Activated CD4-positive, alpha-beta T cell treated with anti-CD3 and anti-CD28 coated beads for 36 hours (primary cell): ENCODE measurements at places on chromosomes 5 and 9.

DNA sequence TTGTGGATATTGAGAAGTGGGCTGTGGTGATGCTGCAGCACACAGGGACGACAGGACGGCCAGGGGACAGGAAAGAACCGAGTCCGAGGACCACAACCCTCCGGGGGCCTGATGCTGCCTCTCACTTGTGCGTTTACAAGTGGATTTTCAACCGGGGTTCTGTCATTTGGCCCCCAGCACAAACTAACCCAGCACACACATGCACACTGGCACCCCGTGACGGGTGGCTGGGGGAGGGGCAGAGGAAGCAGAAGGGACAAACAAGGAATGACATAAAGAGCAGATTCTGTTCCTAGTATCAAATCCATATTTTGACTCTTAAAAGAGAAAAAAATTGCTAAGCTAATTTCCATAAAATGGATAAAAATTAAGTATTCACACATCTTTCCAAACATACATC, 18.3 kb upstream of the ZFYVE16 start:
- H3K4me3 ChIP-seq = no peak overlapping the region
- H3K27me3 ChIP-seq = peaks cover 24% of the 10 kb centered on the region
- no peaks in the 10 kb centered on the region for H3K36me3 ChIP-seq
- H3K27ac ChIP-seq = no peak overlapping the region
- peaks cover 6% of the 10 kb centered on the region for H3K4me1 ChIP-seq
- DNase-seq = no peak

- no peak overlapping the region for H3K4me3 ChIP-seq
- H3K36me3 ChIP-seq = no peaks in the 10 kb centered on the region
- peaks cover 3% of the 10 kb centered on the region for H3K4me1 ChIP-seq
- H3K27me3 ChIP-seq = peaks cover 13% of the 10 kb centered on the region
Observed at GRCh38 chr5:83498585-83498984, 27.0 kb downstream of the VCAN start.

- no peaks in the 10 kb centered on the region for H3K4me1 ChIP-seq
- H3K36me3 ChIP-seq = no peaks in the 10 kb centered on the region
- H3K27me3 ChIP-seq = peaks cover 17% of the 10 kb centered on the region
- H3K27ac ChIP-seq = no peak overlapping the region
Observed at GRCh38 chr5:90365328-90365727, 44.2 kb downstream of the CETN3 start.

DNA sequence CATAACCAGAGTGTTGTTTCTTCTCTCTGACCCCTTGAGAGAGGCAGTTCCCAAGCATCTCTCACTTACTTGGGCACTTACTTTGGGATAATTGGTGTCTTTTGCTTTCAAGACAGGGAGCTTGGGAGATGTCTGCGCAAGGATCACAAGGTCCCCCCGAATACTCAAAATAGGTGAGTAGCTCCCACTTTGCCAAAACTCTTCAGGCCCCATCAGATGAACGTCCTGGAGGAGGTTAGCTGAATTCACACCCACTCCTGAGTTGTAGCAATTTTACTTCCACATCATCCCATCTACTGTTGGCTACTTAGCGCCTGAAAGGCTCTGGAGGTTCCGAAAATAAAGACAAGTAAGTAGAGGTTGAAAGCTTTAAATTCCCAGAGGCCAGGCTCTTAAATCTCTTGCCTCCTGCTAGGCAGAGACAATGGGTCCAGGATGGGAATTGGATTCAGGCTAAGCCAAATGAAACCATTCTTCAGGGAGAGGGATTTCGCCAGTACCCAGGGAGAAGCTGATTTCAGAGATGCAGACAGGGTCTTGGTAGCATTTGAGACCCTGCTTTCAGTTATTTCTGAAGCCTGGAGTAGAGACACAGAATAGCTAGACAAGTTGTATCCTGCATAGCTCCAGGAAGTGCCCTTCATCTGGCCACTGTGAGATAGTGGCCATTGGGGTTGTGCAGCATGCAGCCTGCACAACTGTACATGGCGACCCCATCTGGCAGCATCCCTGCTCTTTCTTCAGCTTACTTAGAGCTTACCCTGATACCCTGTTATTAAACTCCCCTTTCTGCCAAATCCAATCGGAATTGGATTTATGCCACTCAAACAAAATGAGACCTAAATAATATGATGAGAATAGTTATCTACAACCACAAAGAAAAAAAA, 60.1 kb downstream of the BOD1 start:
- H3K36me3 ChIP-seq = peaks cover 3% of the 10 kb centered on the region
- no peaks in the 10 kb centered on the region for H3K4me1 ChIP-seq
- H3K27ac ChIP-seq = no peak overlapping the region
- H3K27me3 ChIP-seq = peaks cover 7% of the 10 kb centered on the region
- DNase-seq = no peak

DNA sequence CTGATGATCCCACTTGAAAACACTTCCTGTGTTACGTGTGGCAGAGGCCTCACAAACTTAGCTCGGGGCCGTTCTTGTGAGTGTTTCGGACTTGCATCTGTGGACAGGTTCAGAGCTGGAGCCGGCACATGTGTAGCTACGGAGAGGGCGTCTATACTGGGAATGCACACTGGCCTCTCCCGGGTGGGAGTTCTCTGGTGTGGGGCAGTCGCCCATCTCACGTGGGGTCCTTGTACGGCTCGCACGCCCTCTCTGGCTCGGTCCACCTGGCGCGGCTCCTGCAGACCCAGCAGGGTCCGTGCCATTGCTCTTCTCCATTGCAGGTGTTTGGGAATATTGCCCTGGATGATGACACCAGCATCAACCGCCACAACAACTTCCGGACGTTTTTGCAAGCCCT, 197.9 kb downstream of the CACNA1B start:
- H3K4me1 ChIP-seq = no peaks in the 10 kb centered on the region
- peaks cover 17% of the 10 kb centered on the region for H3K27me3 ChIP-seq
- H3K27ac ChIP-seq = no peak overlapping the region
- no peaks in the 10 kb centered on the region for H3K36me3 ChIP-seq
- no peak overlapping the region for H3K4me3 ChIP-seq

- no peak overlapping the region for H3K27ac ChIP-seq
- H3K4me3 ChIP-seq = no peak overlapping the region
- peaks cover 11% of the 10 kb centered on the region for H3K27me3 ChIP-seq
- H3K36me3 ChIP-seq = no peaks in the 10 kb centered on the region
- H3K4me1 ChIP-seq = peaks cover 1% of the 10 kb centered on the region
Observed at GRCh38 chr5:16744164-16744880, 127.5 kb upstream of the RETREG1 start.

- DNase-seq = no peak
- no peak overlapping the region for H3K4me3 ChIP-seq
- no peak overlapping the region for H3K27ac ChIP-seq
- no peaks in the 10 kb centered on the region for H3K36me3 ChIP-seq
- H3K4me1 ChIP-seq = no peaks in the 10 kb centered on the region
- peaks cover 7% of the 10 kb centered on the region for H3K27me3 ChIP-seq
Observed at GRCh38 chr5:145867806-145868205, 5.0 kb downstream of the GRXCR2 start.

DNA sequence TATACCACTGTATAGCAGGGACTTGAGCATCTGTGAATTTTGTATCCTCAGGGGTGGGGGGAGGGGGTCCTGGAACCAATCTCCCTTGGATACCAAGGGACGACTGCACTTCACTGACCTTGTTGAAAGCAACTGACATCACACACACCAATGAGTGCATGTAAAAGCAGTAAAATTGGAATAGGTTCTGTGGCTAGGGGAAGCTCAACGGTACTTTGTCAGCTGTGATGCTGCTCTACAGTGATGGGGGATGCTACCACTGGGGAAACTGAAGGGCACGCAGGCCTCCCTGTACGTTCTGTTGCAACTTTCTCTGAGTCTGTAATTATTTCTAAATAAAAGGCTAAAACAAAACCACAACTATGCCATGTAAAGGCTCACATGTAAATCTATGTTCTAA, 47.0 kb upstream of the RETREG1 start:
- no peak for DNase-seq
- no peak overlapping the region for H3K27ac ChIP-seq
- no peaks in the 10 kb centered on the region for H3K27me3 ChIP-seq
- H3K4me1 ChIP-seq = peaks cover 3% of the 10 kb centered on the region
- H3K36me3 ChIP-seq = no peaks in the 10 kb centered on the region
- no peak overlapping the region for H3K4me3 ChIP-seq

GRCh38 chr5:171954721-171955120, 51.7 kb downstream of the FBXW11 start:
- H3K36me3 ChIP-seq = peaks cover 4% of the 10 kb centered on the region
- no peak for DNase-seq
- no peak overlapping the region for H3K27ac ChIP-seq
- H3K4me1 ChIP-seq = peaks cover 59% of the 10 kb centered on the region
- no peaks in the 10 kb centered on the region for H3K27me3 ChIP-seq
